ENCODE measurements at places on chromosomes 12 and 14. TPM values are rescaled to one million over a fixed set of nuclear protein-coding genes. Genes with fewer than 3 reads are reported as not detected.
A peak's percentile ranks its signal among the peaks of the same experiment; 100 is the strongest.

GRCh38 chr14:76040704-76041103 is 55.1 kb downstream of the IFT43 start:
- no peak for DNase-seq

DNA sequence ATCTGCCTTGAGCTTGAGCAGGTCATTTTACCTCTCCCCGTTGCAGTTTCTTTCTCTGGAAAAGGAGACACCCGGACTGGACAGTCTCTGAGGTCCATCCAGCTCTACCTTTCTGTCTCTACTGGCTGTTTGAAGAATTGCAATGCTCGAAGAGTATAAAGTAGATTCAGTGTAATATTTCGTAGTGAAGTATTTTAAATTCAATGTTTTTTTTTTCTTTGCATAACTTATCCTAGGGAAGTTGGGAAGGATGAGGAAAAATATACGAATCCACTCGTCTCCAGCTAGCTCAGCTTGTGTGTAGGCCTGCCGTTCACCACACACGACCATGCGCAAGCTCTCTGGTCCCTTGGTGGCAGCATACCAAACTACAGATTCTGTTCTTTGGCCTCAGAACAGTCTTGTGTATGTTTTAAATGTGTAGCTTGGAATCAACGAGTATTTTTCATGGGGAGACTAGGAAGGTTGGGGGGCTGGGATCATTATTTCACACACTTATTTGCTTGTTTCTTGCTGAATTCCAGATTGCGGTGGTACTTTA is 307.9 kb downstream of the CACNA1C start:
- DNase-seq: no peak

DNA sequence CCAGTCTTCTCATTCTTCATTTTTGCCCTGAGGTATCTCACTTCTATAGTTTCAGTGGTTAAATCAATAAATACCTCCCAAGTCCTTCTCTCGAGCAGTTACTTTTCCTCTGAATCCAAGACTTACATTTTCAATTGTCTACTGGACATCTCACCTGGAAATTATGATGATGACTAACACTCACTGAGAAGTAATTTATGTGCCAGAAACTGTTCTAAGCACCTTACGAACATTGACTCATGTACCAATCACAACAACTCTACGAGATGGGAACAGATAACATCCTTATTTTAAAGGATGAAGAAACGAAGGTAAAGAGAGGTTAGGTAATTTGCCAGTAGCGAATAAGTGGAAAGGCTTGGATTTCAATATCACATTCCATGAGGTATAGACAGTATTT is 94.1 kb downstream of the EML5 start:
- DNase-seq: no peak

- no peak for DNase-seq
Observed at GRCh38 chr12:102421802-102422583, 58.4 kb downstream of the IGF1 start.

GRCh38 chr12:25384038-25384892 is 133.5 kb upstream of the KRAS start:
- DNase-seq: no peak

- DNase-seq: no peak
Observed at GRCh38 chr14:20350282-20350681, 6.8 kb downstream of the PARP2 start.

DNA sequence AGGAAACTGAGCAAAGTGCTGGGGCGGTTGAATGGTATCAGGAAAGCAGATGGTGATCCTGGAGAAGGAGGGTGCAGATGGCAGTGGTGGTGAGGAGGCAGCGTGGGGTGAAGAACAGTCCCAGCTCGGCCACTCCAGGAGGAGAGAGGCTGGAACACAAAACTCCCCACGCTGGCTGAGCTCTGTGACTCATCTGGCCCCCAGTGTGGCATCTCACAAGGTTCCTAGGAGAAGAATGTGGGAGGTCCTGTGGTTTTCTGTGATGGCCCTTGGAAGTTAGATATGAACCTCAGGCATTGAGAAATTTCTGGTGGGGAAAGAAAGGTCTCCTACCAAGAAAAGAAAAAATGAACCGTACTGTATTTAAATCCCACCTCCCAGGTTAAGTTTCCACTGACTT is 8.0 kb upstream of the NRXN3 start:
- no peak for DNase-seq

DNA sequence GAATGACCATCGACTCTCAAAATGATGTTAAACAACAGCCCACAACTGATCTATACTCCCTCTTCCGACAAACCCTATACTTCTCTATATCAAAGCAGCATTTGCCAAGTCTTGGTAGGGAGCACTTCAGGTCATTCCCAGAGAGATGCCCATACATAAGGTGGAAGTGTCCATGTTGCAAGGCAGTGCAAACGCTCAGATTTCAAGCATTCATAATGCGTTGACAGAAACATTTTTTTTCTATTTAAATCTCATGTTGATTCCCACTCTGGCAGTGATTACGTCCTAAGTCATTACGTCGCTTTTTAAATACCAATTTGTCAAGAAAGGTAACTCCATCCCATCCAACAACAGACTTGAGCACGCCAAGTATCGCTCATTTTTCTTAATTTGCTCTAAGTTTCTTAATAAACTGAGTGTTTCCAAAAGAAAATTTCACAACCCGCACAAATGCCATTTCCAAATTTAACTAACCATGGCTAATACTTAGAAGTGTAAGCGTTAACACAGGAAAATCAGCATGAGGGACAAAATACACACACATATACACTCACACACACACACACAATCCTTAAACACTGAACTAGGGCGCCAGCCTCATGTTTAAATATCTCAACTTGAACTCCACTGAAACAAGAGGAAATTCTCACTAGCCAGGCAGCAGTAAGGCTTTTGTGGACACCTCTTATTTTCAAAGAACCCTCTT is 1.1 kb downstream of the GXYLT1 start:
- peak; percentile 48 for DNase-seq

DNA sequence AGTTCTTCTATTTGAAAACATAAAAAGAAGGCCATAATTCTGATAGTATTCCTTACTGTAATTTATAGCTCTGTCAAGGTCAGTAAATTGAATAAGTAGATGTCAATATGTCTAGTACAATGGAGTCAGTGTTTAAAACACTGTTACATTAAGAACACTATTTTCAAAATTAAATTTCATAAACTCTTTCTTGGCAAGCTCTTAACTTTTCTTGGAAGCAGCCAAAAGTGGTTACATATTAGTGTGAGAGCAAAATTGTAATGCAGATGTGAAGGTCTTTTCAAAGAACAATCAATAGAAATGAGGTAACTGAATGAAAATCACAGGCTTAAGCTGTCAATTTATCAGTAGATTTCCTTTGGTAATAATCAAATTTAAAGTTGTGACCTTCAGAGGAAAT is 722.4 kb upstream of the NOVA1 start:
- no peak for DNase-seq

DNA sequence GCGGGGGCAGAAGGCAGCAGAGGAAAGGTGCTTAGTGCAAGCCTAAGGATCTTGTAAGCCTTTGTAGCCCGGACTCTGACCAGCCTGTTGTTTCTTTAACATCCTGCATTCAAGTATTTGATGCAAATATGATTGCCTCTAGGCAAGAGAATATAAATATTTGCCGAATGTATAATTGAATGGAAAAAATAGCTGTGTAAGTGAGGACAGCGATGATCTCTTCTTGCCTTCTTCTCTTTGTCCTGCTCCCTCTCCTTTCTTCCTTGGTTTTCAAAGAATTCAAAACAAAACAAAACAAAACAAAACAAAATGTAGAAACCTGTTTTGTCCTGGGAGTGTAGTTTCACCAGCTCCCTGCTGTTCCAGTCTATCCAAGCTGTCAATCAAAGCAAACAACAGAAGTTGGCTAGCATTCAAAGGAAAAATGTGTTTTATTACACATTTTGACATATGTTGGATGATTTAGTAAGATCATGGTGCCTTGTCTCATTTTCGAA is 74.9 kb upstream of the CPM start:
- peak; percentile 53 for DNase-seq

- DNase-seq: no peak
Observed at GRCh38 chr12:17971850-17972249, 118.1 kb downstream of the RERGL start.

- DNase-seq: no peak
Observed at GRCh38 chr12:121093487-121093891, 39.2 kb upstream of the P2RX7 start.

- no peak for DNase-seq
Observed at GRCh38 chr12:4210183-4210582, 63.4 kb upstream of the CCND2 start.

DNA sequence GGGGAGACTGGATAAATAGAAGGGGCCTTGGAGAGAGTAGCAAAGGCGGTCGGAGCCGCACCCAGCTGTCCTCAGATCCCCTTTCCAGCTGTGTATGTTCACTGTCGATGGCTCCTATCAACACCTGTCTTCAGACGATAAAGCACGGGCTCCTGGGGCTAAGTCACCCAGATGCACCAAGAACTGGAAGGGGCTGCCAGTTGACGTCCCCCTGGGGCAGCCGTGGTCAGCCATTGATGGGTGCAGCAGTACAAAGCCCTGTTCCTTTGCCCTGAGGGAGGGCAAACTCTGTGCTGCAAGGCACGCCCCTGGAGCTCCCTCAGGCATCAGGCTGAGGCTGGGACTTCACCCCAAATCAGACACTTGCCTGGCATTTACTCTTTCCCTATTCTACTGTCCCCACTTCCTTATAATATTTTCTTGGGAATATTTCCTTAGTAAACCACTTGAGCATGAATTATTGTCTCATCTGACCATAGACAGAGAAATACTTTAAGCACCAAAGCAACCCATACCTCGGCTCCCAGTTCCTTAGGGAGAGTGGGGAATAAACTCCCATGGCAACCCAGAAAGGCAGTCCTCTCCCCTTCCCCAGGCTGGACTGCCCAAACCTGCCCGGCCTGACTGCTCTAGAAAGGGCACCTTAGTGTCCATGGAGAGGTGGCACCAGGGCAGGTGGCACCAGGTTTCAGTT is 59.6 kb upstream of the SCN8A start:
- no peak for DNase-seq

- DNase-seq: no peak
Observed at GRCh38 chr12:28059668-28060067, 87.1 kb upstream of the PTHLH start.

DNA sequence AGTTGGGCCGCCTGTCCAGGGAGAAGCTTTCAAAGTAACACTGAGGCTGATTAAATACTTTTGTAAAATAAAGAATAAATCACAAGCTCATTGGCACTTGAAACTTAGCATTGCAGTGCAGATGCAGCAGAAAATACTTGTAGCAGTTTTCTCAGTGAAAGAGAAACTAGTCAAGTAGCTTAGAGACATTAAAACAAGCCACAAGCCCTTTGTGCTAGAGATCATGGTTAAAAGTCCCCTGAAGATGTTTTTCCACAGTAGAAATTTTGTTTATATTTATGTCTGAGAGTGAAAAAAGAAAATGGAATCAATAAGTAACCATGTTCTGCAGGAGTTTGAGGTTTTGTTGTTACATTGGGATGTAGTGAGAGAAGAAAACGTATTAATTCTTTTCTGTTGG is 5.9 kb downstream of the PSEN1 start:
- no peak for DNase-seq

- DNase-seq: no peak
Observed at GRCh38 chr14:38310420-38310995, 54.6 kb upstream of the CLEC14A start.

DNA sequence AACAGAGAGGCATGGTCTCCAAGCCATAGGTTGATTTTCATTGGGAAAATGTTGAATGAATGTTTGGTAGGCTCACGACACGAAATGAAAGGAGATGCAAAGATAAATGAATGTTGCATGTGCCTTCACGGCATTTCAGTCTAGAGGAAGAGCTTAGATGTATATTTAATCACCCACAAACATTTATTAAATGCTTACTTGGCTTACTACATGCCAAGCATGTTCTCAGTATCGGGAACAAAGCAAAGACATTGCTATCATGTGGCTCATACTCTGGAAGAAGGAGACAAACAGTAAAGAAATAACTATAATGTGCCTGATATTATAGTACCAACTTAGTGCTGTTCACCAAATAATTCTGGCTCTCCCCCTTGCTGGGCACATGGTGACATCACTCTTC is 133.5 kb downstream of the LLPH start:
- DNase-seq: no peak

DNA sequence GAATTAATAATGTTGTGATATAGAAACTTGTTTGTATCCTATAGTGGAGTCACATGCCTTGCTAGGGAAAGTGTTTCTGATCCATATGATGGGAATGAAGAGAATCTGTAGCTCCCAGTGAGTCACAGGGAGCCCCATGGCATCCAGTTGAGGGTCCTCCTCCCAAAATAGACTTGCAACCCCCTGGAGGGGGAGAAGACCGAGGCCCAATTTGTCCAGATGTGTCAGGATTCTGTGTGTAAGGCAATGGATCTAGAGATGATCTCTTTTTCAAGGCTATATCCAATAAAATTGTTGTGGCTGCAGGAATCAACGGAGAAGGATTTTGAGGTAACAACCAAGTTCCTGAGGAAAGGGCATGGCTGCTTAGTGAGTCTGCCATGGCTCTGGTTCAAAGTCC is 121.8 kb downstream of the BCL11B start:
- no peak for DNase-seq

GRCh38 chr12:46477541-46477940 is 105.0 kb upstream of the SLC38A2 start:
- no peak for DNase-seq

DNA sequence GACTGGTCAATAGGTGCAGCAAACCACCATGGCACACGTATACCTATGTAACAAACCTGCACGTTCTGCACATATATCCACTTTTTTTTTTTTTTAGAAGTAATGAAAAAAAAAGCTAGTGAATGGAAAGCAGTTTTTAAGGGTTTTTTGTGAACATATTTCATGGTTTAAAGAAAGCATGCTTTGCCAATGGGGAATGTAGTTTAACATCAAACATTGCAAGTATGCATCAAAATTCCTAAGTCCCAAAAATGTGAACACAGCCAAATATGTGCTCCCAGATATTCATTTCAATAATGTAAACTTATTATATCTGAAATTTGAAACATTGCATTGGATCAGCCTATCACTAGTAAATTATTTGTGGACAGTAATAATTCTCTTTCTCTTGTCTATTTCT is 710.4 kb upstream of the FLRT2 start:
- DNase-seq: no peak

GRCh38 chr12:76117751-76118150 is 33.3 kb upstream of the NAP1L1 start:
- DNase-seq: no peak

GRCh38 chr12:44381341-44381740 is 494.8 kb downstream of the NELL2 start:
- DNase-seq: no peak

The NKX2-1 gene
- total RNA-seq: not detected

The IL22 gene
- total RNA-seq: not detected

The FGD6 gene
- total RNA-seq: 23.5 TPM

The LRP1-AS gene
- not detected for total RNA-seq

The TAMALIN gene
- total RNA-seq: 27.1 TPM

The RNASE13 gene
- not detected for total RNA-seq

The STYK1 gene
- 11.2 TPM for total RNA-seq
